Renal cortical epithelial cell (primary cell): ENCODE measurements at places on chromosomes 13 and 19. TPM values are rescaled to one million over a fixed set of nuclear protein-coding genes. Genes with fewer than 3 reads are reported as not detected.

Gene CEACAM20
- not detected in 2 replicates for total RNA-seq

DNA sequence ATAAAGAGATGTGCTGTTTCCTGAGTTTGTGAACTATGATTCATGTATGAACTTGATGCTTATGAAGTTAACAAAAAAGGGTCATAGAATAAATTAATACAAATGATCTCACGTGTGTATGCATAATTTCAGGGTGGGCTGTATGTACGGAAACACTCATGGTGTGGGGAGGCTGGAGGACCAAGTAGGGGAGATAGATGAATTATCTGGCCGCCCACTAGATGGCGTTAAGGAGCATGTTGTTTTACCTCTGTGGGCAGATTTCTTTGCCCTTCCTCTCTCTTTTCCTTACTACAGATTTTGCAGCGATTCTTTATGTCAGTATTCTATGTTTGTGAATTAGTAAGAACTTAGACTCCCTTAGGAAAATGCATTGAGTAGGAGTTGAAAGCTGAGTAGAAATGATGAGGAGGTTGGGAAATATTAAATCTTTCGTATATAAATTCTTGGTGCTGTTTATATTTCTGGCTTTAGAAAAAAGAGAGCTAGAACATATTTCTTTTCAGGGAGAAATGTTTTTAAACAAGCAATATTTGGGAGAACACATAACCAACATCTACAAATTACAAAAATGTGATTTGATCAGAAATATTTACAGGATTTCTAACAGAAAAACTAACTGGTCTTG lies 47.4 kb upstream of the TMTC4 start:
- DNase-seq, result peak; percentile 40

DNA sequence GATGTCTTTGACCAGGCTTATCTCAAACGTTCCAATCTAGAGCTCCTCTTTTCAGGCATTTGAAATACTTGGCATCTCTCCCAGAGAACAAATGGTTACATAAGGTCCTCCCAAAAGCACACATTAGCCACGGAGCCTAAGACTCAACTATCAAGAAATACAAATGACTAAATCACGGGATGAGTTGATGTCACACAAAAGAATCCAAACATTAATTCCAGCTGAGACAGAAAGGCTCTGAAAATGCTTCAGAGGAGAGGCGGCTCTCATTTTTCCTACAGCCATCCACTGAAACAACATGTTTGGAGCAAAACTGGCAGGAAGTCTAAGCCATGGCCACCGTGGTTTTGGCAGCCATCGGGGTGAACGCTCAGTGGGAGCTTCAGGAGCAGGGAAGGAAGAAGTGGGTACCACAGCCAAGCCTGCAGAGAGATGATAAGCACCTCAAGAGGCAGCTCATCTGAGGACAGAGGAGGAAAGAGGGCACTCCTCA lies 122.5 kb downstream of the STK24 start:
- peak; percentile 63 for DNase-seq

- DNase-seq, result no peak
Observed at GRCh38 chr13:76724421-76724820, 161.8 kb downstream of the KCTD12 start.

Gene SIAH3
- total RNA-seq, result under 0.01 and 0.60 TPM in 2 replicates

DNA sequence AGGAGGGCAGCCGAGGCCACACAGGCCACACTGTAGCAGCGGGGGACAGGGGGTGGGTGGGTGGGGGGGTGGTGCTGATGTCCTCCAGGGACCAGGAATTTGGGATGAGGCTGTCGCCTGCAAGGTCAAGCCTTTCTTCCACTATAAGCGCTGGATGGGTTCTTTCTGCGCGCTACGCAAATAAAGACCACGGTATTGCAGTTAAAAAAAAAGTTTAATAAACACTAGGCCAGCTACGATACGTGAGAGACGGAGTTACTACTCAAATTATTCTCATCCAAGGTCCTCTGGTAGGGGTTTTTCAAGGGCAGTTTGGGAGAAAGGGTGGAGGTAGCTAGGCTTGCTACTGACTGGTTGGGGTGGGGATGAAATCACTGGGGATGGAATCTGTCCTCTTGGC lies 508 bp upstream of the ZNF44 start:
- no peak for DNase-seq

DNA sequence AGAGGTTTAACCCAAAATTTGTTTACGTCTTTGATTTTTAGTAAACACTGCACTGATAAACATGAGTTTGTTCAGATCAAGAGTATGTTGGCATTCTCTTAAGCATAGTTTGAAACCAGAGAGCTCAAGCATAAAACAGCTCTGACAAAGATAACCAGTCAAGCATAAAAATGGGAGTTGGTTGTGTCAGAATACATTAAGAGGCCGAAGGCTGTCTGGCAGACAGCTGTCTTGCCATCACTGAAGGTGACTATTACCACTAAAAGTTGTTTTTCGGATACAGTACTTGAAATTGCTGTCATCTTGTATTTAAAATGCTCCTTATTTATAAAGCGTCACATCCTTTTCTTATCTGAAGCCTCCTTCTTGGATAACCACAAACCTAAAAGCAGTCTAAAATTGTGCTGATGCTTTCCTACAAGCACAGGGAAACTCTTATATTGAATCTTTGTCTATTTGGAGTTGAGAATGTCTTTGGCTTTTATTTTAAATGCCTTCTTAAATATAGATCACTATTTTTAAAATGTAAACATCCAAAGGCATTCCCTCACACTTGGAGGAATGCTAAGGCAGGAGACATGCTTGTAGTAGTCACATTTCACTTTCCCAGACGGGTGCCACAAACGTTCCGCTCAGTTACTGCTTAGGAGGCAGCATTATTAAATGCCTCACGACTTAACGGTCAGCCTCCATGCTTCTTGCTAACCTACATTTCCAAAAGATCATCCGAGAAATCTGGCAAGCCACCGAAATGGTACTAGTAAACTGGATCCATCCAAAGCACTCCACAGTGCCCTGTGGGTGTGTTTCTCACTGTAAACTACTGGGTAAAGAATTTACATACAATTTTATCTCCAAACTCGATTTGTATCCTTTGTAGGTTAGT lies 1.5 kb downstream of the SMAD9 start:
- DNase-seq, result peak; percentile 78

DNA sequence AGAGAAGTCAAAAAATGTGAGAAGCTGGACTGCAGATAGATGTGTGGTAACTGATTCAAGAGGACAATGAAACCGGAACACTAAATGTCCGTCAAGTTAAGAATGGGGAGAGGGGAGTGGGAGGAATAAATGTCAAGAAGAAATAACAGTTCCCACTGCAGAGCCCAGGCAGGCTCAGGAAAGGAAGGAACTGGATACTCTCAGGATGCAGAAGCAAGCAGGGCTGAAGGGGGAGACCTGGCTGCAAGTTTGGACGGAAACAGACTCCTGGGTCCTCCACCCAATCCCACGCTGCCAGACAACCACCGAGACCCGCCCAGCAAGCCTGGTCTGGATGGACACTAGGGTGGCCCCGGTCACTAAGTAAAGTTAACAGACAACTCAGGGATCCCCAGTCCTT lies 18.1 kb downstream of the TUBGCP3 start:
- DNase-seq, result no peak

Gene SYT5
- total RNA-seq, result 1.0 TPM in 1 of 2 replicates, not detected in the other

Gene TYROBP
- total RNA-seq, result not detected in 2 replicates

- no peak for DNase-seq
Observed at GRCh38 chr19:41926028-41926762, 2.1 kb downstream of the ERFL start.
